ENCODE measurements at places on chromosomes 12 and 14.

DNA sequence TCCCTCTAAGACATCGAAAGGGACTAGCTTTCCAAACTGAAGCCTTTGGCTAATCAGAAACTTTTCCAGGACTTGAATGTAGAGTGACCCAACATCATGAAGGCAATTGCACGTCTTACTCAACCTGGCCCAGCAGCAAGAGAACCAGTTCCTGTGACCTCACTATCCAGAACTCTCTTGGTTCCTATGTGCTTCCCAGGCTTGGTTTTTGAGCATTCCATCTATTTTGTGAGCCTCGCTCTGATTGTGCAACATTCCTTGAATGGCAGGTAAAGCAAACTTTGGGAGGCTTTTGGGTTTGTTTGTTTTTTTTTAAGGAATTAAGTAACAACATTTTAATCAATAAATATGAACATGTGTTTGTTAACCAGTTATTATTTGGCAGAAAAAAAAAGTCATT is 183.6 kb upstream of the EGLN3 start:
- no peak for DNase-seq

DNA sequence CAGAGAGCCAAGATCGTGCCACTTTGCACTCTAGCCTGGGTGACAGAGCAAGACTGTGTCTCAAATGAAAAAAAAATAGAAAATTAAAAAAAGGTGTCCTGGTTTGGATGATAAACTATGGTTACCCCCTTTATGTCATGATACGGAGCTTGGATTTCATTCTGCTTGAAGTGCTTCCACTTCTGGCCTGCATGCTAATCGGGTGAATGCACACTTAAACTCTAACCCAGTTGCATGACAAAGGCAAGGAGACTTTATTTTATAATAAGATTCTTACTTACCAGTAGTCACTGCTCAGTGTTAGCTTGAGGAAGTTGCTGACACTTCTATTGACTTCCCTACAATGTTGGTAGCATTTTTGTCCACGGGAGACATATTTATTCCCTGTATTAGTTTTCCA is 24.3 kb downstream of the CFAP54 start:
- no peak for DNase-seq

GRCh38 chr12:102596031-102596430 is 115.7 kb upstream of the IGF1 start:
- no peak for DNase-seq

DNA sequence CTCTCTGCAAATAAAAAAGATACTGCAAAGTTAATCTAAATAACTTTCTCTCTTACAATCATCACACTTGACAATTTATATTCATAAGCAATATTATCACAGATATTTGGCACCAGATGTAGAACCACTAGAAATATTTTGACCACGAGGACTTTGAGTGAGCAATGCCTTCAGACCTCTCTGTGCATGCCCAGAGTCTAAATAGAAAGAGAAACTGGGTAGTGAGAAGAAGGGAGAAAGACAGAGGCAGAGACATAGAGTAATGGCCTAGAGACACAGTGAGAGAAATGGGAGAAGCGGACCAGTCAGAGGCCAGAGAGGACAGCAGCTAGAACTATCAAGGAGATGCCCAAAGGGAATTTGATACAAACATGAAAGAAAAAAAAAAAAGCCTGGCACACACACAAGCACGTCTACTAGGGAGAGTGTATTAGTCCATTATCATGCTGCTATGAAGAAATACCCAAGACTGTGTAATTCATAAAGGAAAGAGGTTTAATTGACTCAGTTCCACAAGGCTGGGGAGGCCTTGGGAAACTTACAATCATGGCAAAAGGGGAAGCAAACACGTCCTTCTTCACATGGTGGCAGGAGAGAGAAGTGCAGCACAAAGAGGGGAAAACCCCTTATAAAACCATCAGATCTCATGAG is 41.1 kb downstream of the BMP4 start:
- DNase-seq = no peak

DNA sequence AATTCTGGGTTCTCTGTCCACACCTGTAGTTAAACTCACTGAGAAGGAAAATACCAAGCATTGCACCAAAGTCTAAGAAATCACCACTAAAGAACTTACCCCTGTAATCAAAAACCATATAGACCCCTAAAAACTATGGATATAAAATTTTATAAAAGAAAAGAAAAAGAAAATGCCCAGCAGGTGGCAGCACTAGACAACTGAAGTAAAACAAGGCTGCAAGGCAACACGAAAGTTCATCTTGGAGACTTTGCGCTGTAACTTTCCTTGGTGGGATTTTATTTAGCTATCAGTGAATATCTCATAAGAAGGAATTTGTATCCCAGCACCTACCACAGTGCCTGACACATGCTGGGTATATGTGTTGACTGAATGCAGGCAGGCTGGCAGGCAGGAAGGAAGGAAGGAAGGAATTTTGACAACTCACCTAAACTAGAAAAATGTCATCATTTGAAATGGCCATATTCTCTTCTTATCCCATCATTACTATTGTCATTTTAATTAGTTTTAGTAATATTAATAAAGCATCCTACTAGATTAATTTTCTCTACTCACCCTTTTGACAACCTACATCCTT is 68.2 kb upstream of the ETV6 start:
- peak; percentile 1 for DNase-seq

Measured in hypothalamus (tissue), 51 donors.